Fibroblast of mammary gland (primary cell): ENCODE measurements at places on chromosomes 2 and 18.

DNA sequence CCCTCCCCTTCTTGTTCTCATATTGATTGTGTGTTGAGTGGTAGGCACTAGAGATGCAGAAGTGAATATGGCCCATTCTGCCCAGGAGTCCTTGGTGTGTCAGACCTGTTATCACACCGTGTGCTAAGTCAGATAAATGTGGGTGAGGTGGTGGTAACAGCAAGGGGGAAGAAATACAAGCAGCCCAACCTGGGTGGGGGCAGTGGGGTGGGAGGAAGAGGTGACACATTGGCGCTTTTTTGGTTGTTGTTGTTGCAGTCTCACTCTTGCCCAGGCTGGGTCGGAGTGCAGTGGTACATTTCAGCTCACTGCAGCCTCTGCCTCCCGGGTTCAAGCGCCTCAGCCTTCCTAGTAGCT, 12.8 kb downstream of the B3GNT2 start:
- no peak for DNase-seq

DNA sequence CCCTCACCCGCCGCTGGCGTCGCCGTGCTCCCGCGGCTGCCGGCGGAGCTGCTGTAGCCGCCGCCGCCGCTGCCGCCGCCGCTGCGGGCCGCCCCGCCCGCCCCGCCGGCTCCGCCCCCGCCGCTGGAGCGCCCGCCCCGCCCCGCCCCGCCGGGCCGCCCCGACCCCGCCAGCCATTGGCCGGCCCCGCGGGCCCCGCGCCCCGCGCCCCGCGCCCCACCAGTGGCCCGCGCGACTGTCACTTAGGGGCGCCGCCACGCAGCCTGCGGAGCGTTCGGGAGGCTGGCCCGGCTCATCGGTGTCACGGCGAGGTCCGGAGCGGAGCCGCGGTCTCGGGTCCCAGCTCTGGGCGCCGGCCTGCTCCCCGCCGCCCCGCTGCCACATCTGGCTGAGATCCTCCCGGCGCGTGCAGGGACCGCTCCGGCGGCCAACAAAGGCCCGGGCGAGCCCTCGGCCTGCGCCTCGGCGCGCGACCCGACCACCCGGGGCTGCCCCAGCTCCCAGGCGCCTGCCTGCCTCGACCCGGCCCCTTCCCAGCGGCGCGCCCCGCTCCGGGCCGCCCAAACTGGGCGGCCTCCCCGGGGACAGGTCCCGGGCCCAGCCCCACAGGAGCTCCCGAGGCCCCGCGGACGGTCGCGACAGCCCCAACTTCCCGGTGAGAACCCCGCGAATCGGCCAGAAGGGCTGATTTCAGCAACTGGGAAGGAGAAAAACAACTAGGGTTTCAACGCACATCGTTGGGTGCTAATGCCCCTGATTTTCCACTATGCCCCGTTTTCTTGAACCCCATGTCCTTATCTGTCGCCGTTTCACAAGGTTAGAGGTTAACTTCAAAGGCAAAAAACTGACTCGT, at the start of gene MGAT4A:
Gene MGAT4A, minus strand, starts transcription at position 92 of the 853 bp plus-strand sequence. CDS start 4,800 bp downstream, outside the sequence.
- DNase-seq = no peak

- DNase-seq = peak; percentile 67
Measured at GRCh38 chr18:57900906-57901435, 97.9 kb upstream of the ATP8B1 start.

DNA sequence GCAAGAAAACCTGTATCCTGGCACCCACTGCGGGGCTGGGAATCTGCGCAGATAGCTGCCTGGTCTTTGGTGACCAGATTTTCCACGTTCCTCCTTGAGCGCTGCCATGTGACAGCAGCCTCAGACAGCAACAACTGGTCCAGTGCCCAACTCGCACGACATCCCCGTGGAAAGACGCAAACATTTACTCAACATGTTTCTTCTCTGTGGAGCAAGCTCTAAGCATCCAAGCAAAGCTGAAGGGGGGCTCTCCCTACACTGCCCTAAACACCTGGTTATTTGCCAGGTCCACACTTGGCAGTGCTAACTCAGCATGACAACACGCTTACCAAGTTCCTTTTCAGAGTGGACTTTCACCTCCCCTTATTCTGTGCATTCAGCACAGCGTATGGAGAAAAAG, 11.3 kb downstream of the ZNF516 start:
- DNase-seq = no peak

GRCh38 chr2:201228912-201229290, 31.4 kb upstream of the CASP8 start:
- DNase-seq = no peak

DNA sequence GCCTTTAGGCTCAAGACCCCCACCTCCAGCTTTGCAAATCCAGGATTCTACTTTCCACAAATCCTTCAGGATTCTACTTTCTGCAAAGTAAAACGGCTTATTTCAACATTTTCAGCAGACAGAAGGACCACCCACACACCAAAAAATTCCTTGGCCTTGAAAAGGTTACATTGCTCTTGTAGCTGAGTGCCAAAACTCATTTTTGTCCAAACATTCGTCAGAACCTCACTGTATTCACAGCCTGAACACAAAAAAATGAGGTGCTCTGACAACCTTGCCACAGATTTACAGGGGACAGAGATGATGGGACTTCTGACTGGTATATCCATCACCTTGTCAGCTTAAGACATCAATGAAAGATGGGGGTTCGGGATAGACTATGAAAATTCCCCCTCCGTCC, 63.0 kb upstream of the COX7A2L start:
- DNase-seq = peak; percentile 82

GRCh38 chr18:7394050-7394659, 163.3 kb downstream of the LRRC30 start:
- DNase-seq = no peak

GRCh38 chr2:233820774-233821105, 33.6 kb downstream of the HJURP start:
- no peak for DNase-seq

- DNase-seq = peak; percentile 39
Measured at GRCh38 chr18:59649591-59649990, 47.6 kb downstream of the CCBE1 start.

DNA sequence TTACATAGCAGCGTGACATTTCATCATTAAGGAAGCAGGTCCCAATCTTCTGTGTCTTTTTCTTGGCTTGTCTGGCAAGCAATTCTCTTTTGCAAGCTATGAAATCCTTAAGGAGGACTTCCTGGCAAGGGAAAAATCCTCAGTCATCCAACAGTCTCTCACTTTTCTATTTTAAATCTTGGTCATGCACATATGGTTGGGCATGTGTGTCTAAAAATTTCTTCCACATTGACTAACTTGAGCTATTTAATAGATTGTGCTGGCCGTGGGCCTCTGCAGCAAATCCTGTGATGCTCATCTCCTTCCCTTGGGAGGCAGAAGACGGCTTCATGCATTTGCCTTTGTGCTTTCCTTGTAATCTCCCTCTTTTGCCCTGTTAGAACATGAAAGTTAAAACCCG, 634.3 kb upstream of the FANCL start:
- DNase-seq = no peak

- DNase-seq = peak; percentile 44
Measured at GRCh38 chr18:58858591-58859468, 5.8 kb upstream of the ZNF532 start.

- DNase-seq = no peak
Measured at GRCh38 chr2:100278986-100279385, 43.3 kb downstream of the LONRF2 start.

DNA sequence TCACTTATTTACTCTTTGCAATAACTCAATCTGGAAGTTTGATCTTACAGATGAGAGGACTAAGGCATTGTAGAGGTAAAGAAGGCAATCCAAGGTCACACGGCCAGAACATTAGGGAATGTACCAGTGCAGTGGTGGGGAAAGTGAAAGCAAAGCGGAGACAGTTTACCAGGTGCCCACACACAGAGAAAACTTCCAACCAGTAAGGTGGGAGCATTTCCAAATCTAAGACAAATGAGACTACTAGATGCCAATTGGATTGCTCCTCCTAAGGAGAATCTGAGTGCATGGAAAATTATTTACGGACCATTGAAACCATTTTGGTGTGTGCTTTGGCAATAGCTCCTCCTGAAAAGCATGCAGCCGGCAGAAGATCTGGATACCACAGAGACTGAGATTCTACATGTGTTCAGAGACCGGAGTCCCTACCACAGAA, 34.9 kb downstream of the SLC20A1 start:
- DNase-seq = no peak

DNA sequence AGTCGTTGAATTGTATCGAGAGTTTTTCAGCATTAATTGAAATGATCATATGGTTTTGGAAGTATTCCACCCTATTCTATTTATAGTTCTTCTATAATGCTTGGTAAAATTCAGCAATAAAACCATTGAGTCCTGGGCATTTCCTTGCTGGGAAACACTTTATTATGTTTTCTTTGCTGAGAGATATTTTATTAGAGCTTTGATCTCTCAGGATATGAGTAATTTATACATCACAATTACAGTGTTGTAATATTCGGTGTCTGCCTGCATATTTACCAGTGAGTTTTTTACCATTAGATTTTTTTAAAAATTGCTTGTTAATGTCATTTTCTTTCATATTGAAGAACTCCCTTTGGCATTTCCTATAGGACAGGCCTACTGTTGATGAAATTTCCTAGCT, 402.7 kb upstream of the FSIP2 start:
- no peak for DNase-seq

- DNase-seq = peak; percentile 84
Measured at GRCh38 chr18:55272510-55273243, 313.4 kb upstream of the CCDC68 start.
